ENCODE measurements at places on chromosomes 4 and X.
A peak's percentile ranks its signal among the peaks of the same experiment; 100 is the strongest.

DNA sequence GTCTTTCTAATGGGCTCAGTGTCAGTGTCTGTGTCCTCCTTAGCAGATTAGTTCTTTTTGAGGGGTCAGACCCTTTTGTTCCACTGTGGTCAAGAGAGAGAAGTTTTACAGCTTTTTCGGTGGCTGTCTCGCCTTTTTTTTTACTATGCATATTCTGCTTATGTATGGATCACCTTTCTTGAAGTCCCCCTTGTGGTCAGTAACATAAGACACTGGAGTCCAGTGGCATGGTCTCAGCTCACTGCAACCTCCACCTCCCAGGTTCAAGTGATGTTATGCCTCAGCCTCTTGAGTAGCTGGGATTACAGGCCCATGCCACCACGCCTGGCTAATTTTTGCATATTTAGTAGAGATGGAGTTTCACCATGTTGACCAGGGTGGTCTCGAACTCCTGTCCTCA lies 54.0 kb upstream of the PGRMC2 start:
- DNase-seq, result no peak

DNA sequence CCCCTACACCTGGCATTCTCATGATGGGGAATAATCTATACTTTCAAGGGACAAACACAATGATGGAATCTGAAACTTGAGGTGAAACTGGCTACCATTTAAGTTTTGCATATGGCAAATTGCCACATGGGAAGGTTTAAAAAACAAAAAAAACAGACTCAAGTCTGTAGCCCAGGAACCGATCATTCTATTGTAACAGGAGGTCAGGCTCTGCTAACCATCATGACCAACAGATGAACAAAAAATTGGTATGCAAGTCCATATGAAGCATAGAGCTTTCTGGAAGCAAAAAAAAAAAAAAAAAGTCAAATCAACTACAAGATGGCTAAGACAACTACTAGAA lies 594.3 kb upstream of the DIPK2B start:
- no peak for DNase-seq

GRCh38 chrX:118437283-118437682 lies 58.3 kb upstream of the DOCK11 start:
- no peak for DNase-seq

DNA sequence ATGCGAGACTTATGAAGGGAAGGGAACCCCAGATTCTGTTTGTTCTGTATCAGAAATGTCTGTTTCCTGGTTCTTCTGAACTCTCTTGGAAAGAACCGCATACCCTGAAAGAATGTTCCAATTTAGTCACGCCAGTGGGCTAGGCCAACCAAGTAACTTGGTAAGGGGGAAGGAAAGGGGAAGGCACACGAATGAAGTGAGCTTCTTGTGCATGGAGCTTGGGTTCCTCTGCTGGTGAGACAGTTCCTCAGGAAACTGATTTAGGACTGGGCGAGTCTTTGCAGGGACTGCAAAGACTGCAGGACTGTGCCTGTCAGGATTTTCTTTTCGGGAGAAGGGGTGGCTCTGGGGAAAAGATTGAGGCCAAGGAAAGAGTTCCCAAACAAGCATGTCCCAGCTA lies 35.6 kb downstream of the FRMPD3 start:
- DNase-seq, result no peak

GRCh38 chr4:1207157-1207470 lies 34.7 kb upstream of the SPON2 start:
- no peak for DNase-seq

GRCh38 chr4:169628579-169628978 lies 8.2 kb downstream of the CLCN3 start:
- no peak for DNase-seq

DNA sequence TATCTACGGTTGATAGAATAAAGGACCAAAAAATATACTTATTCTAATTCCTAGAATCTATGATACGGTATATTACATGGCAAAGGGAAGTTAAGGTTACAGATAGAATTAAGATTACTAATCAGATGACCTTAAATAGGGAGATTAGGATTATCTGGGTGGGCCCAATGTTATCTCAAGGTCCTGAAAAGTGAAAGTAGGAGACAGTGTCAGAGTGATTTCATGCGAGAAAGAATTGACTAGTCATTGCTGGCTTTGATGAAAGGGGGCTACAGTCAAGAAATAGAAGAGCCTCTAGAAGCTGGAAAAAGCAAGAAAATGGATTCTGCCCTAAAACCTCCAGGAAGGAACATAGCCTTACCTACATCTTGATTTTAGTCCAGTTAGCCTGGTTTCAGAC lies 176.9 kb upstream of the PPP1R2C start:
- DNase-seq, result no peak

GRCh38 chr4:8730681-8731080 lies 138.1 kb downstream of the CPZ start:
- no peak for DNase-seq

GRCh38 chr4:178480105-178480504 lies 1037.9 kb upstream of the AGA start:
- DNase-seq, result no peak

GRCh38 chr4:52081216-52081615 lies 30.1 kb downstream of the SPATA18 start:
- no peak for DNase-seq

GRCh38 chrX:134002921-134003615 lies 17.7 kb upstream of the GPC3 start:
- no peak for DNase-seq

GRCh38 chrX:68511255-68511654 lies 12.4 kb downstream of the YIPF6 start:
- DNase-seq, result peak; percentile 2

DNA sequence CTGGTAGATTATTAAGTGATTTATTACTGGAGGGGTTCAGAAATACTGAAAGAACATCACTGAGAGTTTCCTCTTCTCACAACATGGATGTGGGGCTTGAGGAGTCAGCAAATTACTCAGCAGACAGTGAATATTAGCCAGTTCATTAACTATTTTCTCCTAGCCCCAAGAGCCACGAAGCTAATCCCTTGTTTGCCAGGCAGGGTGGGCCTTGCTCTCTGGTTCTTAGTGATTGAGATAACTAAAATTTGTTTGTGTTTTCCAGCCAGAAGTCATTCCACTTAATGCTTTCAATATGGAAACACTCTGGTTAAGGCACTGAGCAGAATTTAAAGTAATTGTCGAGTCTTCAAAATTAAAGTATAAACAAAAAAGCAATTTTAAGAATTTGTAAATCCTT lies 40.1 kb upstream of the PASD1 start:
- DNase-seq, result no peak

GRCh38 chrX:2193273-2193592 lies 307.5 kb downstream of the DHRSX start:
- no peak for DNase-seq

- DNase-seq, result no peak
Observed at GRCh38 chrX:2412131-2412530, 88.6 kb downstream of the DHRSX start.

- DNase-seq, result no peak
Observed at GRCh38 chr4:164596927-164597326, 157.0 kb upstream of the SMIM31 start.

DNA sequence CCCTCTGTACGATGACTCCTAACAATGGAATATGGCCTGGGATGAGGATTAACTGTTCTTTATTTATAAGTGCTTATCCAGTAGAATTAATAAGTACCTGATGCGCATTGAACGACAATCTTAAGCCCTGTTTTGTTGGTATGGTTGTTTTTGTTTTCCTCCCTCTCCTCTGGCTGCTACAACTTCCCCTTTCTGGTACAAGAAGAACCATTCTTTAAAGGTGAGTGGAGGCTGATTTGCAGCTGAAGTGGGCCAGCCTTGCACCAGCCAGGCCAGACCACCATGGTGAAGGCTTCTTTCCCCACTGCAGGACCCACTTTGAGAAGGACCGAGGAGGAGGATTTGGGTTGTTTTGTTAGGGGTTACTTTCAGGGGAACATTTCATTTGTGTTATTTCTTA lies 113.3 kb downstream of the PARM1 start:
- DNase-seq, result no peak

DNA sequence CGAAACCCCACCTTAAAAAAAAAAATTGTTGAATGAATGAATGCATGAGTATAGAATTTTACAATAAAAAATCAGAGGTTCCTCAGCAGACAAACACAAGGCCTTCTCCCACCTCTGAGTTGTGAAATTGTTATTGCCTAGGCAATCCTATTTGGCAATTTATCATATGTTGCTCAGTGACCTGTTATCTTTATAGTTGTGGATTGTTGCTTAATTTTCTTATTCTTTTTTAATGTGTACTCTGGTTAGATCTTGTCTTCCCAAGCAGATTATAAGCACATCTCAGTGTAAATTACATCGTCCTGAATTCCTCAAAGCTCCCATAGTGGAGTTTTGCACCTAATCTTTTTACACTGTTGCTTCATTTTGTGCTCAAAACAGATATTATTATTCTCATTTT lies 71.9 kb downstream of the RBM47 start:
- no peak for DNase-seq

DNA sequence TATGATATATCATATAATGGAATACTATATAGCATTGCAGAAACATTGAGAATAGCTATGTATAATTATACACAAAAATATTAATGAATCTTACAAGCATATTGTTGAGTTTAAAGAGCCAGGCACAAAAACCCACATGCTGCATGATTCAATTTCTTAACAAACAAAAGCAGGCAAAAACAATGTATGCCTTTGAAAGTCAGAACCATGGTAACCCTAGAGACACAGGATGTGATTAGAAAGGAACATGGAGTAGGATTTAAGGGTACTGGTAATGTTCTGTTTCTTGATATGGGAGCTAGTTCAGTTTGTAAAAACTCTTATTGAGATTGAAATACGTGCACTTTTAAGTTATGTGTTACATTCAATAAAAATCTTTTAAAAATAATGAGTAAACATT lies 21.5 kb downstream of the CXCL8 start:
- DNase-seq, result no peak

- no peak for DNase-seq
Observed at GRCh38 chr4:151302432-151302831, 23.0 kb downstream of the SH3D19 start.

DNA sequence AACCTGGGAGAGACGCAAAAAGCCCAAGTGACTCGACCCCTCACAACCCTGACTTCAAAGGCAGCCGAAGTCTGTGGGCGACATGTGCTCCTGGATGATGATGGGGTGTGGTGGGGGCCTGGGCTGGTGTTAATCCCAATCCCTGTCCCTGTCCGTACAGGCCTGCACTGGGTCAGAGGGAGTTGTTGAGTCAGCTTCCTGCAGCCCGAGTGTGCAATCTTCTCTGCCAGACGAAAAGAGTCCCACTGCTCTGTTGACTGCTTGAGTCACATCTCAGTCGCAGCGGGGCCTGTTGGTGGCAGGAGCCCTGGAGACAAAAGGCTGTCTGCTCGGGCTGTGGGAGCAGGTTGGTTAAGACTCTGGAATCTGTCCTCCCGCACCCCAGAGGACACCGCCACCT lies 10.3 kb downstream of the FAM3A start:
- DNase-seq, result no peak

- DNase-seq, result no peak
Observed at GRCh38 chrX:77514177-77514576, 67.0 kb downstream of the FGF16 start.

DNA sequence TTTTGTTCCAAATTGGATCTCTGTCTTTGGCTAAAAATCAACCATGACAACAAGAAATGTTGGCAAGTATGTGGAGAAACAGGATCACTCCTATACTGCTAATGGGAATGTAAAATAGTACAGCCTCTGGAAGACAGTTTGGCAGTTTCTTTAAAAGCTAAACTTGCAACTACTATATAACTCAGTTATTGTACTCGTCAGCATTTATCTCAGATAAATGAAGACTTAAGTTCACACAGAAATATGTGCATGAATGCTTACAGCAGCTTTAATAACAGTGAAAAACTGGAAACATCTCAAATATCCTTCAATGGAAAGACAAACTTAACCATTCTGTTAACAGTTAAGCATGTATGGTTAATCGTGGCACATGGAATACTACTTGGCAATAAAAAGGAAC lies 15.4 kb upstream of the HAND2 start:
- DNase-seq, result no peak

DNA sequence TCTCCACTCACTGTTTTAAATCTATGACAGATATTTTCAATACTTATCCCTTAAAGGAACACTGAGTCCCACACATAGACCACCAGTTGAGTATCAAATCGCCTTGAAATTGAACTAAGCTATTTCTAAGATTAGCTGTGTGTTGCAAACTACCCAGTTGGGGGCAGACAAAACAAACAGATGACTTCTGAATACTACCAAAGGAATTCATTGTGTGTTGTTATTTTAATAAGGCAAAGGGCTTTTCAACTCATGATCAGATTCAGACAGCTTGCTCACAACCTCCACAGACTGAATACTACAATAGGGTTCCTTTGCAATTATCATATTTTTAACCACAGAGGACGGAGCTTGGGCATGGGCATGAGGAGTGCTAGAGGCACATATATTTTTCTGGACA lies 283.0 kb upstream of the GPC4 start:
- no peak for DNase-seq

DNA sequence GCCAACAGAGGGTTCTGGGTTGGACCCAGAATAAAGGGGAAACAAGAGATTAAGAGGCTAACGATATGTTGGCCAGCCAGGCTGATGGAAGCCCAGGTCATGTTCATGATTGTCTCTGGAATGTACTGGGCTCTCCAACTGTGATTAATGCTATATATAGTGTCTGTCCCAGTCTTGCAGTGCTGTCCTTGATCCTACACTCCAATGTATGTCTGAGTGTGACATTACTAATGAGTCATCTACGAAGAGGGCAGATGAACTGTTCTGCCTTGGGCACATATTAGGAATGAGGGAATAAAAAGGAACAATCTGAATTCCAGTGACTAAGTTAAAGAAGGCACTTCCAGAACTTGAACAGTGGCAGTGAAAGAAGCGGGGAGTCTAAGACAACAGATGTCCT lies 142.1 kb downstream of the PDGFRA start:
- DNase-seq, result no peak

DNA sequence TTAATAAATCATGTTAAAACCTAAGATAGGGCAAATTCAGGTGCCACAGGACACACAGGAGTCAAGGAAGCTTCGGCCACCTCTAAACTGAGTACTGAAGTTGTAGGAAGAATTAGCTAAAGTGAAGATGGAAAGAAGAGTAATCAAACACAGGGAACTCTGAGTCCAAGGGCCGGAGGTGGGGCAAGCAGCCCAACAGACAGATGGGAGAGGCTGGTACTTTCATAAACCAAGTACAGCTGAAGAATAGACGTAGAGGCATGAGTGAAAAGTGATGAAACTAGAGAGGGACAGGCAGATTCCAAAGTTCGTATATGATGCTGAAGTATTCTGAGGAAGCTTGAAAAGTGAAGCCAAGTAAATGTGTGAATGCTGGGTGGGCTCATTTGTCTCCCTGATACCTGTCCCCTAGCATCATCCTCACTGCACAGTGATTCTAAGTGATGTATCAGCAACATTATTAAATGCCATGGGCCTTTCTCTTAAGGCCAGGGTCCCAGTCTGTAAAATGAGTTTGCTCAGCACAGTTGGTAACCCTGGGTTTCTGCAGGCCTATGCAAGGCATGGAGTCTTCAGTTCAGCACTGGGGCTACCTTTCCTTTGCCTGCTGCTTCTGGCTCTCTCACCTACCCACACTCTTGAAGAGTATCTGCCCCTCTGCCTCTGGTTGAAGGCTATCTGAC lies 203.3 kb downstream of the NR3C2 start:
- DNase-seq, result no peak

Measured in NCI-H1048 (cell line).